Panc1 (cell line): ENCODE measurements at places on chromosomes 3 and 15. TPM values are rescaled to one million over a fixed set of nuclear protein-coding genes. Genes with fewer than 3 reads are reported as not detected.

- H3K4me1 ChIP-seq = peaks cover 9% of the 10 kb centered on the region; the same call in 1 of the 2 replicates
- H3K36me3 ChIP-seq = no peaks in the 10 kb centered on the region
- no peak overlapping the region for H3K27ac ChIP-seq
- H3K27me3 ChIP-seq = no peaks in the 10 kb centered on the region
- DNase-seq = no peak
- no peak overlapping the region for H3K4me3 ChIP-seq
Measured at GRCh38 chr15:70353606-70354345, 256.1 kb upstream of the TLE3 start.

DNA sequence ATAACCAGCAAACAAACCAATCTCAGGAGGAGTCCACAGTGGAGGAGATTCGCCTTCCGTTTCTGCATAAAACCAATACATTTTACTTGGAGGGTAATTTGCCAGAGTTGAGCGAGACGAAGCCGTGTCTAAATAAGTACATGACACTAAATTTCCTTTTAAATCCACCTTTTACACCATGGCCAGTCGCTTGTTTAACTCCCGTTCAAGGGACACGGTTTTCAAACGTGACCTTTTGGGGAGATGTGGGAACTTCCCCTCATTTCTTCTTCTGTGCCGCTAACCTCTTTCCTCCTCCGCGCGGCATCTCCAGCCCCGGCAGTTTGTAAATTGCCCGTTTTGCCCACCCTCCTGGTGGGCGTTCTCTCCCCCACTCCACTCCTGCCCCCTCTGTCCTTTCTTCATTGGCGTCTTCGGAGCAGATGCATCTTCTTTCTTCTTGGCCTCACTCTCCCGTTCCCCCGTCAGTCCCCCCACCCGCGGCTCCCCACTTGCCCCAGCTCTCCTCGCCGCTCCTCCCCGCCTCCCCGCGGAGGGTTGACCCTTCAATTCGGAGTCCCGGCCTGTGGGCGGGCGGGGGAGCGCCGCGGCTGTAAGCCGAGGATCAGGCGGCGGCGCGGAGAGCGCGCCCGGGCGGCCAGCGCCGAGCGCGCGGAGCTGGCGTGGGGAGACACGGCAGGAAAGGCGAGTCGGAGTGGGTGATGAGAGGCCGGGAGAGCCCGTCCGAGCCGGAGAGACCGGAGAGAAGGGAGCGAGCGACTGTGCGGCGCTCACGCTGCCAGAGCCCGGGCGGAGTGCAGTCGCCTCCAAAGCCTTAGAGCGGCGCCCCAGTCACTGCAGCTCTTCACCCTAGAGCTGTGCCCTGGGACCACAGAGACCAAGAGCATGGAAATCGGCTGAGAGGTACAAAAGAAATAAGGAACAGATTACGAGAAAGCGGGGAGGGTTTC, at the start of gene NLGN1:
Gene NLGN1, plus strand, starts transcription at position 584 of the 950 bp plus-strand sequence.
- H3K4me1 ChIP-seq = peaks cover 17% of the 10 kb centered on the region
- no peak within 1 kb of the TSS for H3K27ac ChIP-seq
- peak within 1 kb of the TSS; percentile 81 for H3K4me3 ChIP-seq
- no peaks in the 10 kb centered on the region for H3K36me3 ChIP-seq

- H3K27ac ChIP-seq = no peak overlapping the region
- H3K4me3 ChIP-seq = no peak overlapping the region
- no peak for DNase-seq
- H3K4me1 ChIP-seq = no peaks in the 10 kb centered on the region
Measured at GRCh38 chr3:52469001-52469400, 13.6 kb downstream of the NISCH start.

SI gene
- total RNA-seq = not detected

DNA sequence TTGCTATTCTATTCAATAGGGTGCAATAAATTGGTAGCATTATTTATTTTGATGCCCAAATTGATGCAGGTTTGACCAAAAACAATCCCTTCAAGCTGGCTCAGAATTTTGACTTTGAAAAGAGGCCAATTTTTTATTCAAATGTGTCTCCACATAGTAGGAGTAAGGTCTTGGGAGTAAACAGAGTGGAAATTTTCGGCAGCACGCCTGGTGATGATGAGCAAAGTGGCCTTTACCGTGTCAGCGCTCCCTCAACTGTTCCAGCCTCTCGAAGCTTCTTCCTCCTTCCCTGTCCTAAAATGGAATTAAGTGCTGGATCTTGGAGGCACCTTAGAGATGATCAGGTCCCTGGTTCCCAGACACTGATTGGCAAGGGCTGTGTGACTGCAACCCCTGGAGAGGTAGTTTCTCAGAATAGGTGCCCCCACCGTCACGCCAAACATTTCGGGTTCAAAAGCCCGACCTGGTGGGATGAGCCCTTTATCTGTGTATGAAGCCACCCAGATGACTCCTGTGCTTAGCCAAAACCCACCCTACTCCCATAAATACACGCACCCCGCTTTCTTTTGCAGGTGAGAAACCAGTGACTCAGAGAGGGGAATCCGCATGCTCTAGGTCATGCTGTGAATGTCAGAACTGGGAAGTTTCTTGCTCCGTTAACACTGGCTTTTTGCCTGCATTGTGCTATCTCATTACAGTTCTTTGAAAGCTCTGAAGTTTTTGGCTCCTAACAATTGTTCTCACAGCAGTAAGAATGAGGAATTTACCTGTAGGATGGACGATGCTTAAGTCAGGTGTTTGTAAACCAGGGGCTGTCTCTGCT, 89.1 kb downstream of the CRYGS start:
- peaks cover 37% of the 10 kb centered on the region for H3K27me3 ChIP-seq
- peaks cover 7% of the 10 kb centered on the region; the same call in 1 of the 2 replicates for H3K4me1 ChIP-seq
- no peak for DNase-seq

DNA sequence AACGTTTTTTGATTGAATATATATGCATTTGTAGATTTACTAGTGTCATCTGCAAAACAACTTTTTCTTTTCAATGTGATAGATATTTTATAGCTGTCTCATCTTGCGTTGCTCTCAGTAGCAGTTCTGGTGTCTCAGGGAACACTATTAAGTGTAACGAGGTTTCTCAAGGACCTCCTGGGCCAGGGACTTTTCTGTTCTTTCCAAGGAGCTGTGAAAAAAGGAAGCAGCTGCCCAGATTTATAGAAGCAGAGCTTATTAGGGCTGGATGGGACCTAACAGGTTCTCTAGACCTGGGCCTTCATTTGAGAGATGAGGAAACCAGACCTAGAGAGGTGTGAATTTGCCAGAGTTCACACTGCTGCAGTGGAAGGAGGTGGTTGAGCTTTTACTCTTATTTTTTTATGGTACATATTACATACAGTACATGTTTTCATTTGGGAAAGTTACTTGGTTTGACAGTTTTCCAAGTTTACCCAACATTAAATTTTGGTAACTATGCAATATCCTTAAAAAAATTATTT, 16.1 kb downstream of the MAP2K1 start:
- no peaks in the 10 kb centered on the region for H3K36me3 ChIP-seq
- no peak overlapping the region for H3K4me3 ChIP-seq
- no peaks in the 10 kb centered on the region for H3K27me3 ChIP-seq
- no peaks in the 10 kb centered on the region for H3K4me1 ChIP-seq

- H3K36me3 ChIP-seq = peaks cover 10% of the 10 kb centered on the region
- no peak for DNase-seq
- H3K27ac ChIP-seq = no peak overlapping the region
- H3K4me3 ChIP-seq = no peak overlapping the region
- H3K27me3 ChIP-seq = no peaks in the 10 kb centered on the region
Measured at GRCh38 chr3:100297784-100298183, 36.8 kb upstream of the NIT2 start.

ATP8B4 gene
- total RNA-seq = not detected

DNA sequence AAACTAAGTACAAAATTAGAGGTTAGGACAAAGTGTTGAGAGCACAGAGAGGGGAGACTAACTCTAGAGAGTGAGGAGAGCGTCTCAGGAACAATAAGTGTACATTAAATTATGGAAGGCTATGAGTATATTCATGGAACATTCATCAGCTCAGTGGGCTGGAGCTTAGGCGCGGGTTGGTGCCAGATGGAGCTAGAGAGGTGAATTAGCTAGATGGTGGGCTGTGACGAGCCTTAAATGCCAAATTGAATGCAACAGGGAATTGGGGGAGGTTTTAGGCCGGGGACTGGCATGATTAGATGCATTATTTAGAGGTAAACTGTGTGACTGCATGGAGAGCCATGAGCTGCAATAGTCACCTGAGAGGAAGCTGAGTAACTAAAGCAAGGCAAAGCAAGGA, 97.1 kb downstream of the TMEM108 start:
- no peak overlapping the region for H3K4me3 ChIP-seq
- H3K36me3 ChIP-seq = no peaks in the 10 kb centered on the region
- H3K27me3 ChIP-seq = peaks cover 14% of the 10 kb centered on the region
- H3K27ac ChIP-seq = no peak overlapping the region

GRCh38 chr3:127739347-127740135, 66.8 kb downstream of the ABTB1 start:
- H3K4me1 ChIP-seq = no peaks in the 10 kb centered on the region
- DNase-seq = no peak
- H3K27ac ChIP-seq = no peak overlapping the region
- H3K36me3 ChIP-seq = no peaks in the 10 kb centered on the region
- H3K4me3 ChIP-seq = no peak overlapping the region

- H3K36me3 ChIP-seq = peaks cover 2% of the 10 kb centered on the region
- no peaks in the 10 kb centered on the region for H3K27me3 ChIP-seq
- H3K27ac ChIP-seq = peak overlapping the region; percentile 96
- peaks cover 58% of the 10 kb centered on the region for H3K4me1 ChIP-seq
- H3K4me3 ChIP-seq = peak overlapping the region; percentile 96
Measured at GRCh38 chr3:194134757-194135515, 1.0 kb upstream of the HES1 start.

DNA sequence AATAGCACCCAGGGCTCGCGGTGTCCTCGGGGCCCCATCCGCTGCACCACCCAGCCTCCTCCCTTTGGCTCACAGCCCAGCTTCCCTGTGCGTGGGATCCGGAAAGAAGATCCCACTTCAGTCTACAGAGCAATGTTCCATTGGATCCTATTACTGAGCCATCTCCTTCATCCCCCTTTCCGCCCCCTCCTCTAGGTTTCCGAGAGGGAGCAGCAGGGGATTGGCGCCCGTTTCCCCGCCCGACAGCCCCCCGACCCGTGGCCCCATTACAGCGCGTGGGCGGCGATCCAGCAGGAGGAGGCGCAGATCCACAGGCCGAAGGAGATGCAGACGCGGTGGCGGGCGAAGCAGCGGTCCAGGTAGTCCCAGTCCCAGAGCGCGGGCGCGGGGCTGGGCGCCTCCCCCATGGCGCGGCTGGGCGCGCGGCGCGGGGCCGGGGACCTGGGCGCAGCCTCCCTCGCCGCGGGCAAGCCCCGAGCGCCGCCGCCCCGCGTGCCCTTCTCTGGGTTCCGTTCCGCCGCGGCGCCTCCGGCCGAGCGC, 340 bp downstream of the TMEM44 start:
- DNase-seq = no peak
- H3K4me1 ChIP-seq = peaks cover 3% of the 10 kb centered on the region; the same call in 1 of the 2 replicates
- H3K36me3 ChIP-seq = peaks cover 2% of the 10 kb centered on the region; the same call in 1 of the 2 replicates
- H3K27me3 ChIP-seq = no peaks in the 10 kb centered on the region

GRCh38 chr3:129688271-129688895, 81.9 kb upstream of the PLXND1 start:
- no peak for DNase-seq
- peaks cover 10% of the 10 kb centered on the region for H3K4me1 ChIP-seq
- H3K4me3 ChIP-seq = peak overlapping the region; percentile 4; the same call in 1 of the 2 replicates
- H3K27me3 ChIP-seq = no peaks in the 10 kb centered on the region

- no peaks in the 10 kb centered on the region for H3K36me3 ChIP-seq
- H3K4me3 ChIP-seq = no peak overlapping the region
Measured at GRCh38 chr15:95274101-95274500, 1042.7 kb downstream of the MCTP2 start.

DNA sequence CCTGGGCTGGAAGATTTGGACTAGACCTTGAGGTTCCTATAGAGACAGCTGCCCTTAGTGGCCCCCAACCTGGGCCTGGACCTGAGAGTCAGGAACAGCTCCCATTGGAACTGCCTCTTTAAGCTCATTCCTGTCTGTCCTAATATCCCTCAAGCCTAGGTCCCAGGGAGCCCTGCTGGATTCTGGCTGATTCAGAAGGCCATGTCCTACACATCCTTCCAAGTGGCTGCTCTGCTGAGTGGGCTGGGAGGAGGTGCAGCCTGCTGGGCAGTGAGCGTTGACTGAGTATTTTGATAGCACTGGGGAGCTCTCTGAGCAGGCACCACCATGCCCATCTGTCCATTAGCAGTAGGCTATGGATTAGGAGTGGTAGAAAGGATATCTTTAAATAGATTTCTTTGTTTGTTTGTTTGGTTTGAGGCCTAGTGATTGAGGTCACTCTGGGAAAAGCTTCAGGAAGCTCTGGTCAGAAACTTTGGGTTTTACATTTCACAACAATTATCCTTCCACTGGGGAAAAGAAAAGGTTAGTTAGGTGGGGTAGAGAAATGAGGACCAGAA, 54.6 kb upstream of the ATOSA start:
- no peak for DNase-seq
- H3K36me3 ChIP-seq = no peaks in the 10 kb centered on the region
- H3K27me3 ChIP-seq = no peaks in the 10 kb centered on the region
- H3K27ac ChIP-seq = no peak overlapping the region
- H3K4me1 ChIP-seq = no peaks in the 10 kb centered on the region

- no peak for DNase-seq
- peaks cover 7% of the 10 kb centered on the region; the same call in 1 of the 2 replicates for H3K4me1 ChIP-seq
- no peaks in the 10 kb centered on the region for H3K36me3 ChIP-seq
Measured at GRCh38 chr15:39140060-39140604, 440.7 kb upstream of the THBS1 start.

DNA sequence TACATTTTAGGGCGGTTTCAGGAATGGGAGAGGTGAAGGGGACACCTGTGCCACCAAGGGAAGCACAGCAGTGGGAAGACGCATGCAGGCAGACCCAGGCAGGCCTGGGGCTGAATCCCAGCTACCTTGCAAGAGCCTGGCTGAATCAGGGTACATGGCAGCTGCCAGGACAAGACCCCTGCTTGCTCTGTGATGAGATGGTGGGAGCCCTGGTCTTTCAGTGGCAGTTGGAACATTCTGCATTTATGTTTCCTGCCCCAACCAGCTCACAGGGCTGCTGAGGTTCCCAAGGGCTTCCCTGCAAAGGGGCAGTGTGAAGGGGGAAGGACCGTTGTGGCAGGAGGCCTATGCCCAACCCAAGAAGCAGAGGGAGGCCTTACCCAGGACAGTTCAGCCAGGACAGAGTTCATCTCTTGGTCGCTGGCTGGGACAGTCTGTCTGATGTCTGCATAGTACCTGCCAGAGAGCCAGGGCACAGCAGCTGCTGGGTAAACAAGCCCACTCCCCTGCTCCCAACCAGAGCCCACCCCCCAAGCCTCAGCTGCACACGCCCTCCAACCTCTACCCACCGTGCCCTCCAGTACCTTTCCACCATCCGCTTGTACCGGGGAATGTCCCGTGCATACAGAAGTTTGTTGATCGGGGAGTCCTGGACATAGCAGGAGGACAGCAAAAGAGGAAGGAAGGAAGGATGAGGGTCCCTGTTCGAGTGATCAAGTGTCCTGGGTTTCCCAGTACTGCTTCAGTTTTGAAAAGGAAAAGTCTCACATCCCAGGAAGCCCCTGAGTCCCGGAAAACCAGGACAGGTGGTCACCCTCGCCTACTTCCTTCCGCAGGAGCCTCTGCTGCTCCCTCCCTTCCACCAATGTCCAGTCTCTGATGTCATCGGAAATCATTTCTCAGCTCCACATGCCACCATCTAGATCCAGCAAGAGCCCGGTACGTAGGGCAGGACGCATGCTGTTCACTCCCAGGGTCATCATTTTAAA, 23.1 kb downstream of the PLXNB1 start:
- no peaks in the 10 kb centered on the region for H3K36me3 ChIP-seq
- no peak for DNase-seq
- no peaks in the 10 kb centered on the region for H3K27me3 ChIP-seq
- H3K27ac ChIP-seq = no peak overlapping the region
- H3K4me3 ChIP-seq = no peak overlapping the region

SRGAP3 gene
- 0.82 TPM for total RNA-seq
